ENCODE measurements at places on chromosomes 7 and 10.

DNA sequence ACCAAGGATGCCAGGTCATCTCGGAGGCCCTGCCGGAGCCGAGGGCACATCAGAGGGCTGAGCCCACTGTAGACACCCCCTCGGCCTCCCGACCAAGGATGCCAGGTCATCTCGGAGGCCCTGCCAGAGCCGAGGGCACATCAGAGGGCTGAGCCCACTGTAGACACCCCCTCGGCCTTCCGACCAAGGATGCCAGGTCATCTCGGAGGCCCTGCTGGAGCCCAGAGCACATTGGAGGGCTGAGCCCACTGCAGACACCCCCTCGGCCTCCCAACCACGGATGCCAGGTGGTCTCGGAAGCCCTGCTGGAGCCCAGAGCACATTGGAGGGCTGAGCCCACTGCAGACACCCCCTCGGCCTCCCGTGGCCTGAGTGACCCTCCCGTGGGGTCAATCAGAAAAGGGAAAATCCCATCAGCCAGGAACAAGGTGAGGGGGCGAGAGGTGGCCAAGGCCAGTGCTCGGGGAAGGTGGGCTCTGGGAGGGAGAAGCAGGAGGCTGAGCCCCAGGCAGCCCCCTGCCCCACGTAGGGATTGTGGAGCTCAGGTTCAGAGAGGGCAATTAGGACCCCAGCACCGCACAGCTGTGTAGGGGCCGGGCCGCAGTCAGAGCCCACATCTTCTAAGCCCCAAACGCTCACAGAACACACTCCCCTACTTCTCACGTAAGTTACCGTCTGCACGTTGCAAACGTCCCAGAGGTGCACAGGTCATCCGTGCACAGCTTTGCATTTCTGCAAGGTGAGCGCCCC, 37.6 kb upstream of the FOXL3 start:
- DNase-seq, result no peak

DNA sequence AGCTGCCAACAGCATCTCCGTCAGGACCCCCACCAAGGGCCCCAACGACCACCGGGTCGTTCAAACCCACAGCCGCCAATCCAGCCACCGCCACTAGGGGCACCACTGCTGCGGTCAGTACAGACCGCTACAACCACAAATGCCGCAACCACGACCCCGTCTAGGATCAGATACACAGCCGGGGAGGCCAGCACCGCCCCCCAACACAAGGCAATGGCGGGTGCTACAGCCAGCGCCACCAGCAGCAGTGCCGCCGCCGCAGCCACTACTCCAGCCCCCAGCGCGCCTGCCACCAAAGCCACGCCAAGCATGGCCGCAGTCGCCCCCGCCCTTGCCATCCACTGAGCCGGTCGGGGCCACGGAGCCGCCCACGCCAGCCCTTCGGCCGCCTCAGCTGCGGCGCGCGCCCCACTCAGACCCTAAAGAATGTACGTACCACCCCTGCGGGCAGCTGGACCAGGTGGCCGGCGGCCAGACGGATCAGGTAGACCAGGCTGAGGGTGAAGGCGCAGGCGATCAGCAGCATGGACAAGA, 473 bp downstream of the CYP51A1 start:
- DNase-seq, result peak; percentile 43

GRCh38 chr7:71472962-71473361, 341.0 kb downstream of the GALNT17 start:
- DNase-seq, result no peak

- DNase-seq, result no peak
Measured at GRCh38 chr7:47327698-47328391, 254.1 kb downstream of the TNS3 start.

- no peak for DNase-seq
Measured at GRCh38 chr7:120856198-120856597, 1.7 kb downstream of the TSPAN12 start.

GRCh38 chr10:24723386-24723787, 300 bp downstream of the ARHGAP21 start:
- no peak for DNase-seq

DNA sequence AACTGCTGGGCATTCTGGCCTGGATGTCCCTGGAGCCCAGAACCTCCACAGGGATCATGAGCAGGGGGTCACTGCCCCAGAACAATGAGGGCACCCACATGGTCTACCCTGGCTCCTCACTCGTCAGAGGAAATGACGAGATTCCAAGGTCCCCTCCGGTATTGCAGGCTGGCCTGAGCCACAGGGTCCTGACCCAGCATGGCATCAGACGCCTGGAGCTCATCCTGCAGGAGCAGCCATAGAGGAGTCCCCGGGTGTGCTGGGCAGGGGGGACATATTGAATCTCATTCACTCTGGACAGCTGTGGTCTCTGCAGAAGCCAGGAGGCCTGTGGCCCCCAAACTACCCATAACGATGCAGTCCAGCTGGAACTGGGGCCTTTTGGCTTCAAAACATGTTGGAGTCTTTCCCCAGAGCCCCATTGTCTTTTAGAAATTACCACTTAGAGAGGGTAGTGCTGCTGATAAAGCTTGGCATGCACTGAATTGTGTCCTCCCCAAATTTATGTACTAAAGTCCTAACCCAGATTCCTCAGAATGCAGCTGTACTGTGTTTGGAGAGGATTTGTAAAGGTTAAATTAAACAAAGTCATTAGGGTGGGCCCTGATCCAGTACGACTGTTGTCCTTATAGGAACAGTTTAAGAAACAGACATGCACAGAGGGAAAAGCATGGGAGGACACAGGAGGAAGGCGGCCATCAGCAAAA, 27.7 kb downstream of the ANXA8 start:
- DNase-seq, result no peak

DNA sequence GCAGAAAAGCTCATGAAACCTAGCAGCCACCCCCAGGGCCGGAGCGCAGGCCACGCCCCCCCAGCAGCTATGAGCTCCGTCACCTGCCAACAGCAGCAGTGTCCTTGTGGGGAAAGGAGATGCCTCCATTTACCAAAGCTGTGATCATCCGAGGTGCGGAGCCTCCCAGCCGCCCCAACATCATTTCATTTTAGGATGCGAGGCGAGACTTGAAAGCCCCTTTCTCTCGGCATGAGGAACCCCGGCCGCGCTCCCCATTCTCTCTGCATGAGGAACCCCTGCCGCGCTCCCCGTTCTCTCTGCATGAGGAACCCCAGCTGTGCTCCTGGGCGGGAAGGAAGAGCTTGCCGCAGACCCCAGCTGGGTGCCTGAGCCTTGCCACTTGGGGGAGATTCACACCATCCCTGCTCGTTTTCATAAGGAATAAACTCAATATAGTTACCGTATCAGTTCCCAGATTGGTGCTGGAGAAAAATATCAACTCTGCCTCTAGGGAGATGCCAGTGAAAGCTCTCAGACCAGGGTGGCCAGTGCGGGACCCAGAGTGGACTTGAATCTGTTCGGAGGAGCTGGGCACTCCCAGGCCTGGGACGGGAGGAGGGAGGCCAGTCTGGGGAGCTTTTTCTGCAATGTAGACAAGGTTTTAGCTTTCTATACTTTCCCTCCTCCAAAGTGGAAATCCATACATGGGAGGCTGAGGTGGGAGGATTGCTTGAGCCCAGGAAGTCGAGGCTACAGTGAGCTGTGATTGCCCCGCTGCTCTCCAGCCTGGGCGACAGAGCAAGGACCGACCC, 35.0 kb downstream of the JAKMIP3 start:
- DNase-seq, result no peak

DNA sequence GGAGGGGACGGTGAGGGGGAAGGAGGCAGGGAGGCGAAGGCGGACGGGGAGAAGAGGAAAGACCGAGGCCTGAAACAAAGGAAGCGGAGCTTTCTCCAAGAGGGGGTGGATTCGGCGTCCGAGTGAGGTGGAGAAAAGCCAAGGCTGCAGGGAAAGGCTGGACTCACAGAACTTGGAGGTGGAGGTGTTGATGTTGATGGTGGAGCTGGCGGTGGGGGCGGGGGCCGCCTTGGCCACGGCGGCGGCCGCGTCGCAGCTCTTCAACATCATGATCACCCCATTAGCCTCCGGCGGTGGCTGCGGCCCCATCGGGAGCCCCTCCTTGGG, 578 bp downstream of the CACUL1 start:
- DNase-seq, result no peak

DNA sequence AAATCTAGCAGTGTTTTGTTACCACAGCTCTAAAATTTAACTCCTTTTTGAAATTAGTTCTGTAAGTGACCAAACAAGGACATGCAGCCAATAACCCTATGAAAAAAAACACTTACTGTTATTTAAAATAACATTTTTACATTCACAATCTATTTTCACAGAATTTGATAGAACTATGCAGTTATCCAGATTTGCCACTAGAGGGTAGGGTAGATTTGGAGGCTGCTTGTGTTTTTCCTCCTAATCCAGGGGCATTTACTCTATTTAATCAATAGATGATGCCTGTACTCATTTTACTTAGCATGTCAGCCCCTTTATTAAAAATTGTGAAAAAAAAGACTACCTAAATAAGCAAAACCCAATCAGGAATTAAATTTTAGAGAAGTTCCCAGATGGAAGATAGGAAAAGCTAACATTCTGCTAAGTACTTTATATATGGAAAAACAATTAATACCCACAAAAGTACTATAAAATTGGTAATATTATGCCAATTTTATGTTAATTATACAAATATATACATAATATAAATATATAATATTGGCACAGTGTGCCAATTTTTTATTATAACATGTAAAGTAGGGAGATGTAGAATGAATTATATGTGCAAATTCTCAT, 18.1 kb upstream of the LIPK start:
- DNase-seq, result no peak

DNA sequence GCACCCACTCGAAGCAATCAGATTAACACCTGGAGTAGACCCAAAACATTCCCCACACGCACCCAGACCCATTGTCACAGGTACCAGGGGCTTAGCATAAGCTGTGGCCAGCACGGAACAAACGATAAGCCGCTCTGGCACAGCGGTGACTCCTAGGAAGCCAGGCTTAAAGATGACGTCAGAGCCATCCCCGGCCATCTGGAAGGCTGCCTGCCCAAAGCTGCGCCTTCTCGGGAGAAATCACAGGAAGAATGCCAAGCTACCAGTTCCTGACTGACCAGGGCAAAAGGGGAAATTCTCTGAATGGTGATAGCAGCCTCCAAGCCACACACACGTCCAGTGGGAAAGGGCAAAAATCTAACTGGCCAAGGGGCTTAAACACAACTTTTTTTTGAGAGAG, 13.0 kb upstream of the WIPI2 start:
- DNase-seq, result no peak

- no peak for DNase-seq
Measured at GRCh38 chr7:137454246-137454724, 110.8 kb upstream of the PTN start.

DNA sequence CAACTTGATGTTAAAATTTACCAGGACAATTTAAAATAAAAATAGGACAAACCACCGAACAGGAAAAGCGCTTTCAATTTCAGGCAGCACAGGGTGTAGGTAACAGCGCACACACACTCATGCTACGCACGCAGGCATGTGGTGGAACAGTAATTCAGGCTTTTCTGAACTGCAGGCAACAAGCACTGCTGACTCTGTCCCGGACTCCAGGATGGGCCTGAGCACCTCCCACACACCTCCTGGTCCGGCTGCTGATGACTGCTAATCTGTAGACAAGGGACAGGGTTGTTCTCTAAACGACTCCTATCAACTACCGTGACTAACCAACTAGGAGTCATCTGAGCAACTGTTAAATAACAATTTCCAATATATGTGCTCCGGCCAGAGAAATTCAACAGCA, 192.6 kb upstream of the FRMD4A start:
- no peak for DNase-seq

DNA sequence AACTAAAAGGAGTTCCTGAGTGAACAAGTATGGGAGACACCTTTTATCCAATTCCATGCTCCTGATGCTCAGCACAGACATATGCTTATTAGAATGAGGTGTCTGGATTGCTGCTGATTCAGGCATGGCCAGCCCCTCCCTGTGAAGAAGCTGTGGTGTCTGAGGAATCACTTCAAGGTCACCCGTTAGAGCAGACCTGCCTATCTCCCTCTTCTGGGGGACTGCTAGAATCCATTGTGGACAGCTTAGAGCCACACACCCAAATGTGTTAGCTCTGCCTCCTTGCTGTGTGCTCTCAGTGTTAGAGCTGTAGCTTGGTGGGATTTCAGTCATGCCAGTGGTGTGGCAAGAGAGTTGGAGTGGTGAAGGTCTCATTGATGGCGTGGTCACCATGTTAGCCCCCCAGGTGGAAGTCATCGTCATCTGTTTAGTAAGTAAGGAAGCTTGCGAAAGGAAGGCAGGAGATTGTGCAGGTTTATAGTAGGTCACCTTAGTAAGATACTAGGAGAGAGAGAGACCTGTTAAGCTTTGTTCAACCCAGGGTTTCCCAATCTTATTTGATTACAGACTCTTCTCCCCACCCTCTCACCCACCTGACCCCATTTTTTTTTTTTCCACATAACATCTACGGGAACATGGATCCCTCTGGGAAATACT, 12.8 kb downstream of the PRXL2A start:
- no peak for DNase-seq

DNA sequence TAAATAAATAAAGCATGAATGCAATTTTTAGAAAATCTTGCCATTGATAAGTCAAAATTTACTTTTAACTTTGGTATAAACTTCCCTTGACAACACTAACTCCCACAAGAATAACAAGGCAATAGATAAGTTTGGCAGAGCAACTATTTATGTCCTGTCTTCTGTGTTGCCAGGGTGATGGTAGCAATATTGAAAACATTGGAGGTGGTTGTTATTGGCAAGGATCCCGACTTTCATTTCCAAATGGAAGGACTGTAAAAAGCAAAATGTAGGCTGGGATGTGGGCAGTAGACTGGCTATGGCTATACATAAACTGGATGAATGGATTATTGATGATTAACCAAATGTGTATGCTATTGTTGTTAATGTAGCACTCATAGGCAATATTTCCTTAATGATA, 134.9 kb upstream of the CACNA2D1 start:
- DNase-seq, result no peak

- DNase-seq, result peak; percentile 13
Measured at GRCh38 chr7:34928052-34928451, 109.2 kb downstream of the DPY19L1 start.

GRCh38 chr10:8070440-8070839, 16.0 kb downstream of the GATA3 start:
- DNase-seq, result no peak

- DNase-seq, result no peak
Measured at GRCh38 chr7:44144426-44144967, 3.4 kb upstream of the MYL7 start.

DNA sequence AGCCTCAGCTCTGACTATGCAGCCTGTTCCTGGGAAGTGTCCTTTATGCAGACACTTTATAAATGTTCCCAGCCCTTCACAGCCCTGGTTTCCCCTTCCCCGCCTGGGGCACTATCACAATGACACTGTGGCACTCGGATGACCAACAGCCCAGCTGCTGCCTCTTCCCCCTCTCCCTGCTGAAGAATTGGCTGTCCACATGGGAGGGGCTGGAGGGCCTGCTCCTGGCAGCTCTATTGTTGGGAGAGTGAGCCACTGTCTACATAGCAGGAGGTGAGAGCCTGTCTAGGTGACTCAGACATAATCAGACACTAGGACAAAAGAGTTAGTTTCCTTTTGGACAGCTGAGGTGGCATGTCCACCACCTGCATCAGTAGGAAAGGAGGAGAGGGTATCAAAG, 437.5 kb downstream of the PLXNA4 start:
- no peak for DNase-seq
